Activated T-helper 9 cell treated with anti-CD3 and anti-CD28 coated beads, Interleukin-2, amount 50 U/mL, for 16 hours (primary cell): ENCODE measurements at places on chromosomes 11 and 22.
A peak's percentile ranks its signal among the peaks of the same experiment; 100 is the strongest.

GRCh38 chr22:41362615-41363014, 19.1 kb upstream of the TEF start:
- DNase-seq = no peak

GRCh38 chr11:30504468-30504867, 81.7 kb downstream of the MPPED2 start:
- no peak for DNase-seq

- DNase-seq = no peak
Measured at GRCh38 chr11:114284021-114284420, 12.2 kb upstream of the NNMT start.

GRCh38 chr11:3786781-3787428, 10.4 kb downstream of the NUP98 start:
- no peak for DNase-seq

GRCh38 chr11:85394283-85394682, 232.9 kb downstream of the DLG2 start:
- DNase-seq = no peak

DNA sequence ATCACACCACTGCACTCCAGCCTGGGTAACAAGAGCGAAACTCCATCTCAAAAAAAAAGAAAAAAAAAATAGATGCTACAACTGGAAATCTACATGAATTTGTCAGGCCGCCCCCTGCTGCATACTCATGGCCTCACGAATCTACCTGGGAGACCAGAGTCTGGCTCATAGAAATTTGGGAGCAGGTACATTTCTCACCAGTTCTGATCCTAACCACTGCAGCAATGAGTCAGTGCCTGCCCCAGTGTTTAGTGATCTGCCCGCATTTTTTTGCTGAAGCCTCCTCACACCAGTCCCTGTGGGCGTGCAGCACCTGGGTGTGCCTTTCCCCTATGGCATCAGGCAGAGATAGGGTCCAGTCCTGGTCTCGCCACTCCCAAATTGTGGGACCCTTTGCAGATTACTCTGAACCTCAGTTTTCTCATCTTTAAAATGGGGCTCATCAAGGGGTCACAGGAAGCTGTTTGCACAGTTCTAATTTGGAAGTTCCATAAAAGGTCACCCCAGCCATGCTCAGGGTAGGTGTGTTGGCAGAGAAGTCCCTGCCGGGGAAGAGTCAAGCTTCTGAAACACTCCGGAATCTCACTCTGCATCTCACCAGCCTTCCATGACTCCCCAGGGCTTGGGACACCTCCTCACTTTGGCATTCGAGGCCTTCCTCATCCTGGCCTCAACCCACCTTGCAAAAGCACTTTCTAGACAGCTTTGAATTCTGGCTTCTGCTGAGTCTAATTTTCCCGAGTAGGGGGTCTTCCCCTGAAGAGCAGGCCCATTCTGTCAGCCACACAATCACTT, 39.3 kb upstream of the LINC01488 start:
- no peak for DNase-seq

GRCh38 chr22:28951969-28952521, 68.7 kb downstream of the ZNRF3 start:
- no peak for DNase-seq

DNA sequence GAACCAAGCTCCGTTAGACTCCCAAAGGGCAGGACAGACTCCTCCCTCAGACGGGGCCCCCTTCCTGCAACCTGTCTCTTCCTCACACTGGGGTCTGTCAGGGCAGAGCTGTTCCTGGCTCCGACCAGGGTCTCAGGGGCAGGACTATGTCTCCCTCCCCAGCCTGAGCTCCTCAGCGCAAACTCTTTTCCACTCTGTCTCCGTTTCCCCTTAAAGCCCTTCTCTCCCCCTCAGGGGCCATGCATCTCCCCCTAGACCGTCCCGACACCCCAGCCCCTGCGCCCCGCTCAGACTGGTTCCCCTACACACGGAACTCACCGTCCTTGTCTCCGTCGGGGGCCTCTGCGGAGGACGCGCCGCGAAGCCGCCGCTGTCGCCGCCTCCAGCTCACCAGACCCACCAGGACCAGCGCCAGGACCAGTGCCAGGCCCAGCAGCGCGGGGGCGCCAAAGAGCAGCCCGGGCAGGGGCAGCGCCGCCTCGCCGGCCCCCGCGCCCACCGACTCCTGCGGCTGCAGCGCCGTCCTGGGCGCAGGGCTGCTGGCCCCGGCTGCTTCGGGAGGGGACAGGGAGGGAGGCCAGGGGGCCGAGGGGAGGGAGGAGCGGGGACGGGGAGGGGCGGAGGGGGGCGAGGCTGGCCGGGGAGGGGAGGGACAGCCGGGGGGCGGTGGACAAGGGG, 684 bp downstream of the TNFRSF13C start:
- peak; percentile 74 for DNase-seq

GRCh38 chr11:65639623-65640482, 2.0 kb downstream of the SIPA1 start:
- DNase-seq = peak; percentile 33

DNA sequence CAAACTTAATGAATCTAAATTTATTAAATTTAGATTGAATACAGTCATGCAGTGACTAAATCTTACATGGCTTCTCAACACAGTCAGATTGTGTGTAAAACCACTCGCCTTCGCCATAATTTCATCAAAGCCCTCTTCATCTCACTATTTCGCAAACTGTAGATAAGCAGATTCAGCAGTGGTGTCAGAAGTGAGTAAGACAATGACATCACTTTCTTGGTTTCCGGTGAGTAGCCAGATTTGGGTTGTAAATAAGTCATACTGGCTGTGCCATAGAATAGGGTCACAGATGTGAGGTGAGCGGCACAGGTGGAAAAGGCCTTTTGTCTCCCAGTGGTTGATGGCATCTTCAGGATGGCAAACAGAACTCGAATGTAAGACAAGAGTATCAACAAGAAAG, 3.4 kb downstream of the OR10A6 start:
- DNase-seq = no peak

- peak; percentile 74 for DNase-seq
Measured at GRCh38 chr11:130861902-130862860, 54.1 kb downstream of the SNX19 start.

- no peak for DNase-seq
Measured at GRCh38 chr22:48938741-48939140, 888.9 kb downstream of the BRD1 start.

GRCh38 chr11:81497202-81497804, 1236.4 kb downstream of the FAM181B start:
- DNase-seq = no peak

GRCh38 chr11:92837595-92837994, 131.9 kb upstream of the MTNR1B start:
- no peak for DNase-seq

- no peak for DNase-seq
Measured at GRCh38 chr11:69339983-69340565, 46.1 kb downstream of the MYEOV start.

- no peak for DNase-seq
Measured at GRCh38 chr11:72026090-72026489, 27.4 kb downstream of the IL18BP start.

- no peak for DNase-seq
Measured at GRCh38 chr22:32482708-32483107, 8.1 kb downstream of the FBXO7 start.

DNA sequence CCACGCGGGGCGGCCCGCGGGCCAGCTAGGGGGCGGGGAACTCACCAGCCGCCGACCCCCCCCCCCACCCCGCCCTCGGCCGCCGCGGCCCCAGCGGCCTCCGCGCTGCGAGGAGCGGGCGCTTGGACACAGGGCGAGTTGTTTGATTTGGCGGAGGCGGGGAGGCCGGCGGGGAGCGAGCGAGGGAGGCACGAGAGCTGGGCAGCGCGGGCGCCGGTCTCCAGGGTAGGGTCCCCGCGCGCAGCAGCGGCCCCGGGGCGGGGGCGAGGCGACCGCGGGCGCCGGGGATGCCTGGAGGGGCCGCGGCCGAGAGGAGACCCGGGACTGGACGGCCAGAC, 64.4 kb downstream of the NAV2 start:
- no peak for DNase-seq

GRCh38 chr11:112412383-112412782, 151.7 kb upstream of the PLET1 start:
- DNase-seq = no peak

DNA sequence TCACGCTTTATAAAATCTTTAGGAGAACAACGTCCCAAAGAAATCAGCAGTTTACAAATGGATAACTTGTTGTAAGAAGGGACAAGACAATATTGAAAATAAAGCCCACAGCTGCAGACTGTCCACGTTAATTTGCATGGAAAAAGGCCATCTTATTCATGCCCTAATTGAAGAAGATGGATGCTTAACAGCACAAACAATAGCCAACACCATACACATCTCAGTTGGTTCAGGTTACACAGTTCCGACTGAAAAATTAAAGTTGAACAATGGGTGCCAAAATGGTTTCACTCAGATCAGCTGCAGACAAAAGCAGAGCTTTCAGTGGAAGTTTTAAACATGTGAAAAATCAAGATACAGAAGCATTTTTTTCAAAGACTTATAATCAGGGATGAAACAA, 314.2 kb downstream of the RAB38 start:
- DNase-seq = no peak

- no peak for DNase-seq
Measured at GRCh38 chr11:6828103-6828502, 17.4 kb upstream of the OR10A5 start.

DNA sequence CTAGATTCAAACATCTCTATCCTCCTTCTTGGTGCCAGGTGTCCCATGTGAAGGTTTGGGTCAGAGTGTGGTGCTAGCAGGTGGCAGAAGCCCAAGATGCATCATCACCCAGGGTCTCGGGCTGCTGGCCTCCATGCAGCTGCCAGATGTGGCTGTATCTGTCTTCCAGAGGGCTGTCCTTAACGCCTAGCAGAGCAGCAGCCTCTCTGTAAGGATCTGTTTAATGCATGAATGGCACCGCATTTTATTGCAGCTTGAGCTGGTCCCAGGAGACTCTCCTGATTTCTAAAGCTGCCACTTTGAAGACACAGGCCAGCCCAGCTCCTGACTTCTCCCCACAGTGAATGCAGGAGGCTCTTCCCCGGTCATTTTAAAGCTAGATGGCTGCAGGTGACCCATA, 26.3 kb downstream of the SLC1A2 start:
- DNase-seq = no peak

DNA sequence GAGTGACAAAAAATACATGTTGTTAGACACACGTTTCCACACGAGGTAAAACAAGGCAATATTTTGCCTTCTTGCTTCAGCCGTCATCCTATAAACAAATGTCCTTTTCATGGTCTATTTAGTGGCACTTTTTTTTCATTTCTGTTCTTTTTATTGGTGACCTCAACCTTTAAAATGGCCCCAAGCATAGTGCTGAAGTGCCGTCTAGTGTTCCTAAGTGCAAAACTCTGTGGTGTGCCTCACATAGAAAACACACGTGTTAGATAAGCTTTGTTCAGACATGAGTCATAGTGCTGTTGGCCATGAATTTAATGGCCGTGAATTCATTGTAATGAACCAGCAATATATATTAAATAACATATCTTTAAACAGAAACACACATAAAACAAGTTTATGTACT, 15.6 kb downstream of the OVCH2 start:
- DNase-seq = no peak

DNA sequence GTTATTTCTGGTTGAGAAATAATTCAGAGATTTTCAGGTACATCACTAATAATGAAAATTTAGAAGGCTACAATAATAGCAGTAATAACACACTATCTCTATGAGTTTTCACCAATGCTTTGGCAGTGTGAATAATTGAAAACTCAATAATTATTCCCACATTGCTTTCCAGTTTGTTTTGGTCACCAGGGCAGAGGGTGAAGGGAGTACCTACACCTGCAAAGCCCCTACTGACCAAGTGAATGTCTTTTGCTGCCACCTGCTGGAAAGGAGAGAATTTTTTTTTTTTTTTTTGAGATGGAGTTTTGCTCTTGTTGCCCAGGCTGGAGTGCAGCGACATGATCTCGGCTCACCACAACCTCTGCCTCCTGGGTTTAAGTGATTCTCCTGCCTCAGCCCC, 3.2 kb downstream of the NELL1 start:
- no peak for DNase-seq

GRCh38 chr22:48580481-48580970, 1247.1 kb downstream of the BRD1 start:
- no peak for DNase-seq

GRCh38 chr22:24973872-24974271, 21.4 kb downstream of the KIAA1671 start:
- no peak for DNase-seq

- DNase-seq = no peak
Measured at GRCh38 chr11:94885133-94885532, 88.2 kb downstream of the CWC15 start.
